Cardiac ventricle fibroblast (primary cell): ENCODE measurements at places on chromosomes 16 and 17. TPM values are rescaled to one million over a fixed set of nuclear protein-coding genes. Genes with fewer than 3 reads are reported as not detected.

The PIK3R5 gene
- not detected in 2 replicates for total RNA-seq

The NUBP2 gene
- total RNA-seq, result 61.6 and 65.2 TPM in 2 replicates

The ESRP2 gene
- not detected in 2 replicates for total RNA-seq

The B3GNT9 gene
- total RNA-seq, result 59.2 and 71.5 TPM in 2 replicates

The DHRS7C gene
- not detected in 2 replicates for total RNA-seq
